ENCODE measurements at places on chromosomes 12 and 14.

GRCh38 chr12:55700255-55701018, 7.3 kb downstream of the ITGA7 start:
- no peak for DNase-seq

DNA sequence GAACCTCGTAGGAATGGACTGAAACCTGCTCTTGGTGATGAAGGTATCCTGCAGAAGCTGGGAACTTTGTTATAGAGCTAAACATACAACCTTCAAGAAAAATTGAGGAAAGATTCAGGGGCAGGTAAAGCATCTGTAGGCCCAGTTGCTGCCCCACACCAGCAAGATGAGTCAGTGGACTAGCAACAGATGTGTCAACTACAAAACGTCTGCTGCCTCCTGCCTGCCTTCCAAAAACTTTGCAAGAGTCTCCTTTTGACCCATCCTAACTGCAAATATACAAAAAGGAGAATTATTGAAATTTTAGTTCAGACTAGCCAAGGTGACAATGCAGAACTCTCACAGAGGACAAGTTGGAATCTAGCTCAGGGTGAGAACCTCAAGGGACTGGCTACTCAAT, 60.9 kb upstream of the TMTC1 start:
- no peak for DNase-seq

DNA sequence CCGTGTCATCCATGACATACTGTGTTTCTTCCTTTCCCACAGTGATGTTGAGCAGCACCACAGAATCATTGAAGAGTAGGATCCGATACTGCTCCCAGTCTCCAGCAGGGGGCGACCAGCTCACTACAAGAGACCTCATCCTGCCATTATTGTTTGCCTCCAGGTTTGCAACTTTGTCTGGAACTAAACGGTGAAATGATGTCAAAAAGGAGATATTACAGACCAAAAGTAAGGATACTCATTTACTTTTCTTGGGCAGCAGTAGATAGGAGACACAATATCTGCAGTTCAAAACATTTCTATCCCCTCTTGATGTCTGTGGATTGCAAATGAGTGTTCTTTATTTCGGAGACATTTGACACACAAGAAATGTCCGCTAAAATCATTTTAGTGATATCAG, 47.2 kb downstream of the PTPRB start:
- DNase-seq = peak; percentile 71

DNA sequence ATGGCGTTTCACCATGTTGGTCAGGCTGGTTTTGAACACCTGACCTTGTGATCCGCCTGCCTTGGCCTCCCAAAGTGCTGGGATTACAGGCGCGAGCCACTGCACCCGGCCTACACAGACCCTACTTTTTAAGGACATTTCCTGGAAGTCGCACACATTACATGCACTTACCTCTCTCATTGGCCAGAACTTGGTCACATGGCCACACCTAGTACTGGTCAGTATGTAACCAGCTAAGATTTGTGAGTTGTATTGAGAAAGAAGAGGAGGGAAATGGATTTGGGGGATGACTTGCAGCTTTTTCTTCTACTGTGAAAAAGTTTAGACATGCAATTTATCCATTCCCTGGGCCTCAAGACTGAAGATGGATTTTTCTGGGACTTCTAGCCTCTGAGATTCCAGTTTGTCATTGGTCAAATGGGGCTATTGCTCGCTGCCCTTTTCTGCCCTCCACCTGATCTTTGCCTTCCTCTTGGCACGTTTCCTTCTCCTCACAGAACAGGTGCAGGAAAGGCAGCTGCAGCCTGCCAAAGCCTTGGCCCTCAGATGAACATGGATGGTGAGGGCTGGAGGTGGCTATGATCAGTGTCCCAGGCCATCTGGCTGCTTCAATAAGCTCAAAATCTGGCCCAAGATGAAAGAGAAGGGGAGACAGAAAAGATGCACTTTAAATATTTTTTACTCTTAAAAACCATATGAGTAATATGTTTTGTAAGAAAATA, 7.1 kb upstream of the ZDHHC22 start:
- no peak for DNase-seq

DNA sequence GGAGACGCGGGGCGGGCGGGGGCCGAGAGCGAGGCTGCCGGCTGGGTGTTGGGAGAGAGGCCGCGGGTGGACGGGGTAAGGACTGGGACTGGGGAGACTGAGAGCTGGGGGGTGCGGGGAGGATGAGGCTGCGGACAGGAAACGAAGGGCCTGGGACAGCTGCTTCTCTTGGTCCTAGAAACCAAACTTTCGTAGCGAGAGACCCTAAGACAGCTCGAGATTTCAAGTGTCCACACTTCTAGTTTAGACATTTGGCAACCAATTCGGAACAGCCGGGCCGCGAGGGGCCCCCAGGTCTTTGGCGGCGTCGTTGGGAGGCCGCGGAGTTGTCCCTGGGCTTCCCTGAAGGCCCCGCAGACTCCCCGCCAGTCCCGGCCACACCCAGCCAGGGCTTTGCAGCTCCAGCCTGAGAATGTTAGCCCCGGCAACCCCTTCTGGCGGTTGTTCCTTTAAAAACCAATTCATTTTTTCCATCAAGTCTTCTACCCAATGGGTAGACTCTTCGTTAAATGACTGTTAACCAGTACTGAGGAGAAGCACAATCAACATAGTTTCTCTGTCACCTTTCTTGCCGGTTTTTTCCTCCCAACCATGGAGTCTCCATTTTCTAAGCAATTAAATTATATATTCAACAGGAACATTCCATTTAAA, 11.5 kb downstream of the NKX2-1 start:
- DNase-seq = no peak

DNA sequence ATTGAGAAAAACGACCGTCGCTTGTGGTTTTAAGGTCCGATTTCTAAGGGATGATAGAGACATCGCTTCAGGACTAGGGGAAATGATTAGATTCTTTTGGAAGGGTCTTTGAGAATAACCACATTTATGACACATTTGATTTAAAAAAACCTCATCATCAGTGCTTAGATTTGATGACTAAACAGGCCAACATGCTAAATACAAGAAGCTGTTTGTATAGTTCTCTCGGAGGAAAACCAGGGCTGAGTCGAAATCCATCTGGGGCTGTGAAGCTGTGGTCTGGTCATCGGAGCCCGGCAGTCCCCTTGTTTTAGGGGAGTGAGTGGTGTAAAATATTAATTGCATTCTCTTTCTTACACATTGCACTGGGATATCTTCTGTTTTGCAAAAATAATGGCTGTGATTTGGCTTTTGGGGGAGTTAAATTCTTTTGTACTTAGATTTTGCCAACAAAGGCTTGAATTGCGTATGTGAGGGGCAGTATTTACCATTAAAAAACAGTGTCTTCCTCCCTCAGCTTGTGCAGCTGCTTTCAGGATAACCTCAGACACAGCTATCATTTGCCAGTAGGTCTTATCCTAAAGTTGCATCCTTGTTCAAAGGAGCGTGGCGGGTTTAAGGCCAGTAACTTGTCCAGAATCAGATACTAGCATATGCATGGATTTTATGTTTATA, 550 bp downstream of the GNG2 start:
- no peak for DNase-seq

GRCh38 chr12:34387711-34388635, 365.7 kb downstream of the ALG10 start:
- DNase-seq = no peak

GRCh38 chr12:43315961-43316360, 236.0 kb downstream of the ADAMTS20 start:
- DNase-seq = no peak

GRCh38 chr12:54277823-54278276, 2.1 kb downstream of the CBX5 start:
- DNase-seq = no peak

- no peak for DNase-seq
Measured at GRCh38 chr14:73625706-73626105, 13.4 kb downstream of the ACOT6 start.

- no peak for DNase-seq
Measured at GRCh38 chr14:53148671-53149070, 4.5 kb downstream of the DDHD1 start.

GRCh38 chr14:51304438-51304837, 64.4 kb downstream of the TMX1 start:
- no peak for DNase-seq

- DNase-seq = no peak
Measured at GRCh38 chr12:14256121-14256520, 109.4 kb upstream of the ATF7IP start.

GRCh38 chr14:58367296-58367695, 28.4 kb upstream of the TOMM20L start:
- no peak for DNase-seq

GRCh38 chr12:24366514-24366913, 417.0 kb upstream of the SOX5 start:
- no peak for DNase-seq

DNA sequence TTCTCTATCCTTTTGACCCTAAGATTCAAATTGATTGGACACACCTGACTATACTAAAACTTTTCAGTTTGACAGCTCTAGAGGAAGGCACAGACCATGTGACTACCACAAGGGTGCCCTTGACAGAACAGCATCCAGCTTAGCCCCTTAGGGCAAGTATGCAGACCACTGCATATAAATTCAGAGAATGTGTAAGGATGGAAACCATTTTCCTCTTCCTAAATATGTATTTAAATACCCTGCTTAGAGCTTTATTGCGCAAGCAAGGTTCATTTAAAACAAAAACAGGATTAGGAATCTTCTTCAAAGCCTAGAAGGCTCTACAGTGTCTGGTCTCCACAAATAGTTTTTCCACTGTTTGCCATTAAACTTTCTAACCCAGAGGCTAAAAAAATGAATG, 202.8 kb downstream of the MED13L start:
- DNase-seq = no peak

DNA sequence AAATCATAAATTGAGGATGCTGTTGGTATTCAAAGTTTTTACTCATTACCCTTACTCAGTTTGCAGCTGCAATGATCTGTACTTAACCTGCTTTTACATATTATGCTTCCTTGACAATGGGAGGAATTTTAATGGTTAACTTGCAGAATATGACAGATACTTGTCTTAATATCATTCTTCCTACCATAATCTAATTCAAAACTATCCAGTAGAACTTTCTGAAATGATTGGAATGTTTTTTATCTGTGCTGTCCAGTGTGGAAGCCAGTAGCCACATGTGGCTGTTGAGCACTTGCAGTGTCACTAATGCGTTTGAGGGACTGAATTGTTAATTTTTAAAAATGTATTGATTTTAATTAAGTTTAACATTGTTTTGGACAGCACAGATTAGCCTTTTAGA, 23.5 kb downstream of the FGFR1OP2 start:
- DNase-seq = no peak

DNA sequence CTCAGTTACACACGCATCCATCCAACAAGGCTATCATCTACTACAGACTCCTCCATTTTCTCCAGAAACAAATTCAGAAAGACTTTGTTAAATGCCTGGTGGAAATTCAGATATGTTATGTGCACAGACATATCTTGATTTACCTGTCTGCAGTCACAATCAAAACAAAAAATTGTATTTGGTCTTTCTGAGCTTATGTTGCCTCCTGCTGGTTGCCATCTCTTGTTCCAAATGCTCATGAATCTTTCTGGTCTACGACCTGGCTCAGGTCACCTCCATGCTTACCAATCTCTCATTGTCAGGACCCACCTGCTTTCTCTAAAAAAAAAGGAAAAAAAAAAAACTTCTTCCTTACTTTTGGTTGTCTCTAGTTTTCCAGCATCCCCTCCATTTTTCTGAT, 169.2 kb upstream of the PLXNC1 start:
- DNase-seq = no peak

DNA sequence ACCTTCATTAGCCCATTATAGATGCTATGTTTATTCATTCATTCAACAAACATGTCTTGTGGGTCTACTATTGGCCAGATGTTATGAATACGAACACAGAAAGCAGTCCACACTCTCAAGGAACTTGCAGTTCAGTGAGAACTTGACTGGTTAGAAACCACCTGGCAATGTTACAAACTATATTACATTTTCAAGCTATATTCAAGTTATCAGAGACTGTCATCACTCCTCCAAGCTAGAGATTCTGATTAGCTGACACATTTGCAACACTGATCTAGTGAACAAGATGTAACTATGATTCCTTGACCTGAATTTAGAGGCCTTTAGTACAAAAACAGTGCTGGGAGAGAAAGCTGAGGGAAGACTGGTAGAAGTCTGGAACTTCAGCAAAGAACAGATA, 170.7 kb upstream of the EEA1 start:
- no peak for DNase-seq

DNA sequence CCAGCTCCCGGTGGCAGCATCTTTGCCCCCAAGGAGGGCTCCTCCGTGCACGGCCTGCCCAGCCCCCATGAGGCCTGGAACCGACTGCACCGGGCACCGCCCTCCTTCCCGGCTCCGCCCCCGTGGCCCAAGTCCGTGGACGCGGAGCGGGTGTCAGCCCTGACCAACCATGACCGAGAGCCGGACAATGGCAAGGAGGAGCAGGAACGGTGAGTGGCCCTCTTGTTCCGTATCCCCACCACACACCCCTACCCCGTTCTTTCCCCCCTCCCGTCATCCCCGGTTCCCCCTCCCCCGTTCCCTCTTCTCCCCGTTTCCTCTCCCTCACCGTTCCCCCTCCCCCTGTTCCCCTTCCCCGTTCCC, 28.3 kb downstream of the LRCOL1 start:
- no peak for DNase-seq

GRCh38 chr12:128657378-128657777, 166.4 kb downstream of the SLC15A4 start:
- no peak for DNase-seq

- no peak for DNase-seq
Measured at GRCh38 chr12:66241061-66242043, 52.3 kb downstream of the IRAK3 start.

DNA sequence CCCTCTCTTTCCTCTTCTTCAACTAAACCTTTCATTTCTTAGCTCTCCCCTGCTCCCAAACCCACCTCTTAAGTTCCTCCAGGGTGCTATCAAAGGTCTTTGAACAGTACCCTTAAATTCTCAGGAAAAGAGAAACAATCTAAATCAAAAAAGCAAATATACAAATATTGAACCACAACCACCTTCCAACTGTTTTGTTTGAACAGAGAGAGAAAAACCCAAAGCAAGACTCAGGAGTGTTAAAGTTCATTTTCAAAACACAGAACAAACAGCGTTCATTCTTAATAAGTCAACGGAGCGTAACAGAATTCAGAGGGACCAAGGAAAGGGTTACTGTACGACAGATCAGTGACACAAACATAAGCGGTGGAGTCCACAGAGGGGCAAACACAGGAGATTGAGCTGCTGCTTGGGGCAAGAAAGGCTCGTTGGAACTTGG, 73.3 kb downstream of the NDUFA12 start:
- DNase-seq = no peak

DNA sequence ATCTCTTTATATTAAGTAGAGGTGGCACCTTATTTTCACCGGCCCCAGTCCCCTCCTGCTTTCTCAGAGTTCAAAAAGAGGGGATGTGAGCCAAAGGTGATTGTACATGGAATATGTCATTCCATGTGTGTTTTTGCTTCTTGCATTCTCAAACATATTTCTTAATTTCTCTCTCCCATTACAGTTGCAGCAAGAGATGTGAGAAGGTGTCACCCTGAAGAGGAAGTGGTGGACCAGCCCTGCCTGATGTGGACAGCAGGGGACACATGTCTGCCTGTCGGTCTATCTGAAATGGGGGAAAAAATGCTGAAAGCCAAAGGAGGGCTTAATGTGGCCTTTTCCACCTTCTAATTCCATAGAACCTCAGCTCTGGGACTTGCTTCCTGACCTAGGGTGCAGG, 1.9 kb upstream of the FOXN3 start:
- DNase-seq = no peak
